Mesenteric fat pad (tissue), 1 donor: ENCODE measurements at places on chromosomes 5 and 9.

GRCh38 chr5:14261856-14262611 lies 118.9 kb downstream of the TRIO start:
- no peak for DNase-seq

DNA sequence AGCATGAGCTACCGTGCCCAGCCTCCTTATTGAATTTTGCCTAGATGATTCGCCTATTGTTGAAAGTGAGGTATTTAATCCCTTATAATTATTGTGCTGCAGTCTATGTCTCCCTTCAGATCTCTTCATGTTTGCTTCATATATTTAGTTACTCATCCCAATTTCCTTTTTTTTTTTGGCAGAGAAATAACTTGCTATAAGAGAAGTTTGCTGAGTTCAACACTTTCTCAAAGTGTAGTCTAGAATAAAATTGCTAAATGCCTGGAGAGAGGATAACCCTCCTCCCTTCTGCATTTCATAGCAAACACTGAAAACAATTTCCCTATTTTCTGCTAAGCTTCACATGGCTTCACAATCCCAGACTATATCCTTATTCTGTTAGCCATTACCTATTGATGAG lies 136.6 kb upstream of the CD180 start:
- no peak for DNase-seq

DNA sequence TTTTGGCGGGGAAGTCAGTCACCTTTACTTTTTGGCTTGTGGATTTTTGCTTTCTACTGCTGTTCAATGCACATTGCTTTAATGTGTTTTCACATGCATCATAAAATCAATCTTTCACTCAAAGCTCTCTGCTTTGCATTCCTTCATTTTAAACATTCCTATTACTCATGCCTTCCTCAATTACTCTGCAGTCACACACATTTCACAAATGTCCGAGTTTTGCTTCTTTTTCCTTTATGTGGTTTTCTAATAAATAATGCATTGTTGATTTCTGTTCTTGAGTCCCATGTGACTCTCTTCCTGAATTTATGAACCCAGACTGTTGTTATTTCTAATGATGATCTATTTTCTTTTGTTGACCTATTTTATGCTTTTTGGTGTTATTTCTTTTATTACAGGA lies 82.3 kb upstream of the EPB41L4B start:
- DNase-seq, result no peak

DNA sequence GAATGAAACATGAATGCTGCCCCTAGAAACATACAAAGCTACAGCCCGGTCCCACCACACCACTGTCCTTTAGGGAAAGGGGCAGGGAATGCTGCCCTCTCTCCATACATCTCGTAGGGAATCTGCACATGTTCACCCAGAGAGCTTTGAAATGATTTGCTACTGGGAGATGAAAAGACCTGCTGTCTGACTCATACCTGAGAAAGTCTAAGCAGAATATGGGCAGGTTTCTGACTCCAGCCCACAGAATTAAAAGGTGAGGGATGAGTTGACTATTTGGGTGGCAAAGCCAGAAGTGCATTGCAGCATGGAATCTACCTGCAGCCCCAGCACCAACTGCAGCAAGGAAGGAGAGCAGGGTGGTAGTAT lies 297.9 kb downstream of the TLE1 start:
- DNase-seq, result no peak

DNA sequence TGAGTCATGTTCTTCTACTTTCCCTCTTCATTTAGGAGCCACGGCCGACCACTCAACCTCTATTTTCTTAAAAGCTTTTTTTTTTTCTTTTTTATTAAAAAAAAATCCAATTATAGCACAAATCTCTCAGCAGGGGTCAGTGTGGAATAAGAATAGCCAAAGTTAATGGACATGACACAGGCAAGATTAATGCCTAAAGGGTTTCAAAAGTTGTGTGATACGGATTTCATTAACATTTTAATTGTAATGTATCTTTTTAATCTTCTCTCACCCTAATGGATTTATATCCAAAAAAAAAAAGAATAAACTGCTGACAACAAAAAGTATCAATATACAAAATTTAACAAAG lies 5.4 kb downstream of the NACC2 start:
- no peak for DNase-seq

DNA sequence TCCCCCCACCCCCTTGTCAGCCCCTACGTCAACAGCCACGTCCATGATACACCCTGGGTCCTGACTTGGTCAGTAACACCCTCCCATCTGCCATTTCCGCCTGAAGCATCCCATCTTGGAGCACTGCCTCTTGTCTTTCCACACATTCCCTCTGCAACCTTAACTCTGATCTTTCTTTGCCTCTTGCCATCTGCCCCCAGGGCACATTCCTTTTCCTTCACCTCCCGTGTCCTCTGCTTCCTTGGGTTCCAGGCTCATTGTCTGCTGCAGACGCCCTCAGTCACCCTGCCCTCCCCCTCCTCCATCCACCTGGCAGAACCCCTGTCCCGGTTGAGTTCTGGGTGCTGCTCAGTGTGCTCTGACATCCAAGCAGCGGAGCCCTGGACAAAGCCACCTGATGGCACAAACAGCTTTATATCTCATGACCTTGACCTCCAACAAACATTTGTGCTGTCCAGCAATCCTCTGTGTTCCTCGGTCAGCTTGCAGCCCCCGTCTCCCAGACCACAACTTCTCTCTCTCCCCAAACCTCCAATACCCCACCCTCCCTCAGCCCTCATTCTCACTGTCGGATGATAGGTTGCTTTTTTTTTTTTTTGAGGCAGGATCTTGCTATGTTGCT lies 97.7 kb upstream of the IER5L start:
- DNase-seq, result peak; percentile 64

GRCh38 chr9:37002036-37002412 lies 32.0 kb downstream of the PAX5 start:
- DNase-seq, result no peak
